ENCODE measurements at places on chromosomes 3 and 15.

- DNase-seq: no peak
These were observed 1.0 kb downstream of the XYLB start for GRCh38 chr3:38347421-38348200.

GRCh38 chr15:66941791-66942190 lies 123.6 kb upstream of the SMAD3 start:
- DNase-seq: no peak

GRCh38 chr3:25292595-25292994 lies 135.5 kb upstream of the RARB start:
- DNase-seq: no peak

- no peak for DNase-seq
These were observed 44.7 kb downstream of the ATP11B start for GRCh38 chr3:182837855-182838454.

DNA sequence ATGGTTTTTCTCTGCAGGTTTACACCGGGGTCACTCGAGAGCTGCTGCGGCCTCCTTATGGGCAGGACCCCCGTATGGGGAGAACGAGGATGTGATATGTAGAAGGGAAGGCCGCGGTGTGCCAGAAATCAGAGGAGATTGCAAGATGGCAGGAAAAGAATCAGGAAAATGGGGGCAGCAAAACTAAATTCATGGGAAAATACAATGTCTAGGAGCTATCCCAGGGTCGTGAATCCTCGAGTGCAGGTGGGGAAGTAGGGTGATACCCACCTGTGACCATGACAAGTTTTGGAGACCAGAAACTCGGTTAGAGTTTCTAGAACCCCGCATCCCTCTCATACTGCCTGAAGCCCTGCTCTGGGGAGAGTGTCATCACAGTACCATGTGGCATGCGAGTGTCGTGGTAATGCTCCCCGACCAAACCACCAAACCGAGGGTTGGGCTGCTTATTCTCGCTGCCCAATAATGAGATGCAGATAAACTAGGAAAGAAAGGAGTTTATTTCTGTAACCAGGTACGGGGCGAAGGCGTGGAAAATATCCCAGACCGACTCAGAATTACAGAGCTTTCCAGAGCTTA lies 781 bp downstream of the TRNT1 start:
- peak; percentile 23 for DNase-seq

GRCh38 chr15:75153087-75153486 lies 48.6 kb upstream of the C15orf39 start:
- no peak for DNase-seq

- DNase-seq: no peak
These were observed 29.4 kb downstream of the COL6A5 start for GRCh38 chr3:130374908-130375307.

- no peak for DNase-seq
These were observed 263.5 kb upstream of the TPRG1 start for GRCh38 chr3:188908002-188908850.

DNA sequence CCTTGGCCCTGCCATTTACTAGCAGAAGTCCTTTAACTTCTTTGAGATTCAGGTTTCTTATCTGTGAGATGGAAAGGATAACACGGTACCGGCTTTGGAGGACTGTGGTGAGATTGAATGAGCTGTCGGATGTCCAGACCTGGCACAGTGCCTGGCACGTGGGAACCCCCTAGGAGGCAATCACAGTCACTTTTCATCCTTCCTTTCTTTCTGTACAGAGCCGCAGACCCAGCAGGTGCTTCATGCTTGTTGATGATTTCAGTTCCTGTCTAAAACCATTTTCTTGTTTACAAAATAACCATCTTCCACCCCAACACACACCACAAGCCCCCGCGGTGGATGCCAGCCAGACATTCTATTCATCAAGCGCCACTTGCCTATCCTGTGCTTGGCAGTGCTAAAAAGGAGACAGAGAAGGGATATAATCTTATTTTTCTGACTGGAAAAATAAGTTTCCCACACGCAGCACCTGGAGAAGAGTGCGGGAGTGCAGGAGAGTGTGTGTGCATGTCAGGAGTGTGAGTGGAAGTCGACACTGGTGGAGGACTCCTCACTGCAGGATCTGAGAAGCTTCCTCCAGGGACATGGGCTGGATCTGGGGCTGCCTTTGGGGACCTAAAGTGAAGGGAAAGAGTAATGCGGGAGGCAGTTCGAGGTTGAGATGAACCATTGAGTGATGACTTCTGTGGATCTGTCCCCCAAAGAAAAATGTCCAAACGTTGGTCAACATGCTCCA lies 85.7 kb downstream of the ST6GAL1 start:
- DNase-seq: no peak

- DNase-seq: no peak
These were observed 23.6 kb downstream of the RHCG start for GRCh38 chr15:89472785-89473256.

DNA sequence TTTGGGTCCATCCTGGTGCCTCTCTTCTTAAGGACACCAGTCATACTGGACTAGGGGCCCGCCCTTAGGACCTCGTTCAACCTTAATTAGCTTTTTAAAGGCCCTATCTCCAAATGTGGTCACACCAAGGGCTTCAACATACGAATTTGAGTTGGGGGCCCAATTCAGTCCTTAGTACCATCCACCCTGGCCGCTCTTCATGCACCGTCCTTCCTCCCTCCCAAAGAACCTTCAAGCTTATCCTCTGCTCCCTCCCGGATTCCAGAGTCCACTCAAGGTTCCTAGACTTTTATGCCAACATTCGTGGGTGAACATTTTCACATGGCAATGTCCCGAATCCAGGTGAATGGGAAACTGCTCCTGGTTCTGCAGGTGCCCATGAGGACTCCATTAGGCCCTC lies 201.3 kb upstream of the IGF1R start:
- DNase-seq: no peak

- DNase-seq: no peak
These were observed 99.4 kb downstream of the SST start for GRCh38 chr3:187570776-187571175.

GRCh38 chr3:136343873-136344555 lies 93.9 kb downstream of the PCCB start:
- no peak for DNase-seq

- no peak for DNase-seq
These were observed 25.2 kb upstream of the CCK start for GRCh38 chr3:42290966-42291714.

DNA sequence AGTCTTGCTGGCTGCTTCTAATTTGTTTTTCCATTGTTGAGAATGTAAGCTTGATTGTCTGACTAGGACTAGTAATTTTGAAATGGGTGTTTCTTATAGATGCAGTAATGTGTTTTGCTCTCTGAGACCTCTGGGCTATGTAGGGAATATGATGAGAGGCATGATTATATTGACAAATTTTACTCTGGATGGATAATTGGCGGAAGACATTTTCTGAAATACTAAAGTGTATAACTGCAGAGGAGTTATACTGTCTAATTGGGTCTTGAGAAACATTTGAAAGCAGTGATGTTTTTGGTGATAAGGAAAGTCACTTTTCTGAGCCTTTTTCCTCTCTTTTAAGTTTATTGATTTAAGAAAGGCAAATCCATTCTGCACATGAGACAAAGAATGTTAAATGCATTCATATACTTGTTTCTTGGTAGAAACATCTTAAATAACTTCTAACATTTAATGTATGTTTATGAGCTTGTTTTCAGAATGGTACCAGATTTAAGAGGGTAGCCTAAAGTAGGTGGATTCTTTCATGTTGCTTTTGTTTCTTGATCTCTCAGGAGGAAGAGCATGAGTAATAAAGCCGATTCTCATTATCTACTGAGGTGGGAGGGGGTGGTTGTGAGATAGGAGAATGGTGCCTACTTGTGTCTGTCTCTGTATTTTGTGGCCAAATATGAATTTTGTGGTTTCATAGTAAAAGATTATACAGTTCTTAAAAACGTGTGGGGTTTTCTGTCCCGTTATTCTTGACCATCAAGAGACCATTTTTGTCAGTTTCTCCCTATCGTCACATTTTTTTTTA lies 2.0 kb downstream of the ATP2C1 start:
- no peak for DNase-seq

DNA sequence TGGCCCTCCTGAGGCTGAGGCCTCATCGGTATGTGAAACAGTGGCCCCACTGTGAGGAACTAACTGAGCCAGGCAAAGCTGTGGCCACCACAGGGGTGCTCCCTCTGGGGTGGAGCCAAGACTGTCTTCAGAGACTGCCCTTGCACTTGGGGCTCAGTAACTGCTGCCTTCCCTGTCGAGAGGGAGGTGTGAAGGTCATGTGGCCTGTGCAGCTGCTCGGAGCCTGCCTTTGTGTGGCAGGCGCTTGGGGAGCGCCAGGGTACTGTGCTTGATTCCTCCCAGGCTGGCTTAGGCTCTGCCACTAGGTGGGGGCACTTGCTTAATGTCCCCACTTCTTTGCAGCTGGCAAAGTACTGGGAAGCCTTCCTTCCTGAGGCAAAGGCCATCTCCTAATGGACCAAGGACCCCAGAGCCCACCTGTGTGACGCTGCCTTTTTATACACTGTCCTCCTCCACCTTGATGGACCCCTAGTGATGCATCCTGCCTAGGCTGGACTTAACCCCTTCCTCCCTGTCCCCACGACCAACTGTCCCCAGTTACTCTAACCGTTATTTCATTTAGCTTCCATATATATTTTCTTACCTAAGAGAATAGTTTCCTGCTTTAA lies 14.2 kb upstream of the SNX22 start:
- DNase-seq: no peak

DNA sequence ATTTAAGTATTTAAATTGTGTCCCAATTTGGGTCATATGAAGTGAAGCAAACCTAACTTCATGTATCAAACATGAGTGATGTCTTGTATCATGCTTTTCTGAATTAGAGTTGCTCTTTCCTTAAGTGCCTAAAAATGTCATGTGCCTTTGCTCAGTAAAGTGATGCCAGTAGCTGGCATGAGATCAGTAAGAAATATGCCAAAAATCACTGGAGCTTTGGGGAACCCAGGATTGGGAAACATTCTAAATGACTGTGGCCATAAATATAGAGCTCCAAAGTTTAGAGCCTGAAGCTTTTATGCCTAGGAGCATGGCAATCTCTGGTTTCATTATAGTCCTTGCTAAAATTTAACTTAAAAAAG lies 33.8 kb downstream of the RBMS3 start:
- DNase-seq: no peak

- no peak for DNase-seq
These were observed 22.8 kb downstream of the HGD start for GRCh38 chr3:120659285-120659684.

GRCh38 chr3:108338901-108339545 lies 42.7 kb downstream of the HHLA2 start:
- DNase-seq: no peak

DNA sequence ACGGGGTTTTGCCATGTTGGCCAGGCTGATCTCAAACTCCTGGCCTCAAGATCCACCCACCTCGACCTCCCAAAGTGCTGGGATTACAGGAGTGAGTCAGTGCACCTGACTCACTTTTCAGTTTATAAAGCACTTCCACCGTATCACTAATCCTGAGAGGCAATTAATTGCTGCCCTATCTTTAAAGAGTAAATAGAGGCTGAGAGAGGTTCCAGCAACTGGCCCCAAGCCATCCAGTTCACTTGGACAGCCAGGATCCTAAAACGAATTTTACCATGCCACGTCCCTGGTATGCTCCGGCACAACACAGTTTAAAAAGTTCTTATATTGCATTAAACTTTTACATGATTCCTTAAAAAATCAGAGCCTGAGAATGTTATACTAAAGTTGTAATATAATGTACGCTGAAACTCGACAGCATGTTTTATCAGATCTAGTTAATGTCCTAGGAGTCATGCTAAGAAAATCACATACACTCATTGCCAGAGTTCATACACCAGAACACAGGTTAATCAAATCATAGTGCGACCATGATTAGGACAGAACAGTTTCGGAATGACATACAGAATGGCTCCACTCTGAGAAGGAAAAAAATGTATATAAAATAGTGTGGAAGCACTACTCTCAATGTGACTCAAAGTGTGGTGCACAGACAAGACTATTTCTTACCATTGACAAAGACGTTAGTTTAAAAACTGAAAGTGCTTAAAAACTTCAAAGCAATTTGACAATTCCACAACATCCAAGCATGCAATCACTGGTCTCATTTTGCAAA lies 125.4 kb downstream of the ULK4 start:
- no peak for DNase-seq

DNA sequence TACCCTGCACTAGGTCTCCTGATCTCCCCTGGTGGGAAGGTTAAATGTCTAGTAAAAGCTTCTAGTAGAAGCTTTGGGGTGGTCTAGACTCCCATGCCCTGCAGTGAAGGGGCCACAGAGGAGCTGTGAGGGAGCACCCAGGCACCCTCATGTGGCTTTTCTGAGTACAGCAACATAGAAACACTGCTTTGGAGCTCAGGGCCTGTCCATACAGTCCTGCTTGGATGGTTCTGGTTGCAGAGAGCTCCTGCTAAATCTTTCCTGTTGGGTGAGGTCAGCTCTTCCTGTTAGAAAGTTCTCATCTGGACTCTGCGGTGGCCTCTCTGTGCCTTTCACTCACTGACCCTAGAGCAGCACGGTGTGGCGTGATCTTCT lies 47.8 kb downstream of the GPD1L start:
- no peak for DNase-seq

- no peak for DNase-seq
These were observed 8.2 kb downstream of the HAPLN3 start for GRCh38 chr15:88887068-88887580.

GRCh38 chr3:50450209-50450921 lies 53.1 kb downstream of the CACNA2D2 start:
- peak; percentile 10 for DNase-seq

DNA sequence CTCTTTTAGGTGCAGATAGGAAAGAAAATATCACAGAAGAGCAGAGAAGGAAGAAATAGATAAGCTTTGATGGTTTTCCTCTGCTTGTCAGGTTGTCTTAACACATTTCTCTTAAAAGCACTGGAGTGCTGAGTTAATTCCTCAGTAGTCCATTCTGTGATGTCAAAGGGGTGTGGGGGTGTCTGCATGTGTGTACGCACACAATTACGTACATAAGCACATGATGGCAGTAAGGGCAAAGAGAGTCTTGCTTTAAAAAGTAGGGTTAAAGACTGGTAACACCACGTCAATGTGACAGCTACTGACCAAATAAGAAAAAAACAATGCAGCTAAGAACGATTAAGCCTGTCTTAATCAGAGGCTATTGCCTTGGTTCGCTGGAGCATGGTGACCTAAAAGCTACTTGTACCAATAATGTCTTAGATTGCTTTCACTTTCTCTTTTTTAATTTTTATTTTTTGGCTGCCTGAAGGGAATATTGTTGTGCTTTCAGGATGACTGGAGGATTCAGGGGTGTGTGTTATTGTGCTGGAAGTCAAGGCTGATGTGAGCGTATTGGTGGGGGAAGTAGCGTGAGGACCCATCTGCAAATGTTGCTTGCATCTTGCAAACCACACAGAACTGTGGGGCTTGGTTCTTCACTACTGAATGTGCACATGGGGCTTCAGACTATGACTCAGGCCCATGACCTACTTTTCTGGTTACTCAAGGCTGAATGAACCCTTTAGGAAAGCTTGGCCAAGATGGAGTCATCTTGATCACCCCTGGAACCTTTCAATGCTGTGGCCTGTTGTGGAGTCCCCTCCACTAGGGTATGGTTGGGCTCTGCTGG lies 417.8 kb upstream of the TPM1 start:
- DNase-seq: no peak

DNA sequence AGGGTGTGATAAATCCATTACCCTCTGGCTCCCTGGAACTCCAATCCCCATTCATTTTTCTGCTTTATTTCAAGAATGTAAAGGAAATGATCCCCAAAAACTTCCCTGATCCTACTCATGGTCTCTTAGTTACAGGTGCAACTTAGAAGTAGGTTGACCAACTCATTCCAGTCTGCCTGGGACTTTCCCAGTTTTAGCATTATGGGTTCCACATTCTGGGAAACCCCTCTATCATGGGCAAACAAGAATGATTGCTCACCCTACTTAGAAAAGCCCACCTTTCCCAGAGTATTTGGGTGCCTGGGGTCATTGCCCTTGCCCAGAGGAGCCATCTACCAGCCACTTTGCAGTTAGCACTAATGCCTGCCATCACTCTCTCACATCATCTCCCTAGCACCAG lies 15.6 kb downstream of the CLDN18 start:
- no peak for DNase-seq
